ENCODE measurements at places on chromosomes 7 and 10.

DNA sequence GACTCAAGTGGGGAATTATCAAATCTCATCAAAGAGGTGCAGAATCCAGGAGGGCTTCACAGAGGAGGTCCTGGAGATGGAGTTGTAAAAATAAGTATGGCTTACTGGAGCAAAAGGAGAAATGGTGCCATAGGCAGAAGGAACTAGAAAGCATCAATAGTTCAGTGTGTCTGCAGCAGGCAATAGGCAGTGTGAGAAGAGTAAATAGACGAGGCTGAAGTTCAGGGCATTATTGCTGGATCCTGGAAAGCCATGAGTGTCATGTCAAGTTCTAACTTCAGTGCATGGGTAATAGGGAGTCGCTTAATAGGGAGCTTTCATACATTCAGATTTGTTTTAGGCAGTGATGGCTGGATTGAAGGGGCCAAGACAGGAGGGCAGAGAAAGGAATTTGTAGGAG lies 39.3 kb downstream of the CYP26A1 start:
- DNase-seq = no peak

GRCh38 chr7:47584536-47584895 lies 2.6 kb upstream of the TNS3 start:
- DNase-seq = no peak

DNA sequence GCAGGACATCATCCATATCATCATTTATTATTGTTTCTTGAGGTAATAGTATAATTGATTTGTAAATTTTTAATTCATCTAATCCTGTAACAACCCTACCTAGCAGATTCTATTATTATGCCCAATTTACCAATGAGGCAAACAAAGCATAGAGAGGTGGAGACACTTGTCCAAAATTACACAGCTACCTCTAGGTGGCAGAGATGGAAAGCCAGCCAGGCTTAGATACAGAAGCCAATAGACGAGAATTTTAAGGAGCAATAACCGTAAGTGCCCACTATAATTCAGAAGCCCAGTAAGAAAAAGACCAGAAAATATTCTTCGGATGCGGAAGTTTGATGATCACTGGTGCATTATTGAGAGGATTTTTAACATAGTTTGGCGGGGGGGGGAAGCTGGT lies 54.0 kb downstream of the ANK3 start:
- DNase-seq = no peak

DNA sequence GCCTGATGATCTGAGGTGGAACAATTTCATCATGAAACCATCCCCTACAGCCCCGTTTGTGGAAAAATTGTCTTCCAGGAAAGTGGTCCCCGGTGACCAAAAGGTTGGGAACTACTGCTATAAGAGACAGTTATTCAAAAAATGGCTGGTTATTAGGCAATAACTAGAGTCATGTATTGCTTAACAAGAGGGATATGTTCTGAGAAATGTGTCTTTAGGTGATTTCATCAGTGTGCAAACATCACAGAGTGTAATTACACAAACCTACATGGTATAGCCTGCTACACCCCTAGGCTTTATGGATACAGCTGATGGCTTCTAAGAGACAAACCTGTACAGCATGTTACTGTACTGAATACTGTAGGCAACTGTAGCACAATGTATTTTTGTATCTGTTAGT lies 71.3 kb upstream of the CSTF2T start:
- DNase-seq = peak; percentile 30

DNA sequence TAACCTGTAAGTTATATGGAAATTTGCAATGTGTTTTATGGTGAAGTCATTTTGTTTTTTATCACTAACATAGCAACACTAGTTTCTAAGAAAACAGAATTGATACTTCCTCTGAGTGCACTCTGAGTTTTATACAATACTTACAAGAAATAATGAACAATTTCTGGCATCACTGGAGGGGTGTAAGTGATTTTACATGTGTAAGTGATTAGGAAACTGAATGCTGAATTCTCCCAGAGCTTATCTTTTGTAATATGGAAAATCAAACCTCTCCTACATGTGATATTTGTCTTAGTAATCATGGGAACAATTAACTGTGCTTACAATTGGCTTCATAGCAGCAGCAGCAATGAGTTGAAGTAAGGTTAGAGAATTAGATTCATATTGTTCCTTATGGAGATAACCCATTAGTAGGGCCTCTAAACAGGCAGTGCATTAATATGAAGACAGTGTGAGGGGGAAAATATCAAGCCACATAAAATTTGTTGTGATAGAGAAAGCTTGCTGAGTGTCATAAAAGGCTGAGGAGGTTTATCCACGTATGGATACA lies 37.4 kb downstream of the SEMA3C start:
- DNase-seq = no peak

DNA sequence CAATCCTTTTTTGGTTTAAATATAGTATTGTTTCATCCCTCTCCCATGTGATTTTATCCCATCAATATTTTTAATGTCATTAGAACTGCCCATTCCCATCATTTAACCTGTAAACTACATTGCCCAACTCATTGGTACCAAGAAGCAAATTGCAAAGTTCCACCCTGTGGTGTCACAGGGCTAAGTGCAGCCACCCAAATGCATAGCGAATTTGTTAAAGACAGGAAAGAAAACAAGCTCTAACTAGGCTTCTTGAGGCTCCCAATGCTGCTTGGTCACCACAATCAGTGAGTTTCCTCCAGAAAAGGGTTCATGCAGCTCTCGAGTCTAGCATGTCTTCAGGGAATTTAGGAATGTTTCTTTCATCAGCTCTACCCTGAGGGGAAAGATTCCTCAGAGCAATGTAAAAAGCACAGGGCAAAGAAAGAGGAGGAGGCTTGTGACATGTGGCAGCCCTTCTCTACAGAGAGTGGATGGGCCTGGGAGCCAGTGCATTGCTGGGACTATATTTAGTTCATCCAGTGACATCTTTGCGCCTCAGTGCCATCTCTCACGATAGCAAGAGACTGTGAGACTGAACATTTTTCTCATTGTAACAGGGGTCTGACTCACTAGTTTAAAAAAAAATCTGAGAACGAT lies 58.1 kb downstream of the CAV1 start:
- peak; percentile 70 for DNase-seq

DNA sequence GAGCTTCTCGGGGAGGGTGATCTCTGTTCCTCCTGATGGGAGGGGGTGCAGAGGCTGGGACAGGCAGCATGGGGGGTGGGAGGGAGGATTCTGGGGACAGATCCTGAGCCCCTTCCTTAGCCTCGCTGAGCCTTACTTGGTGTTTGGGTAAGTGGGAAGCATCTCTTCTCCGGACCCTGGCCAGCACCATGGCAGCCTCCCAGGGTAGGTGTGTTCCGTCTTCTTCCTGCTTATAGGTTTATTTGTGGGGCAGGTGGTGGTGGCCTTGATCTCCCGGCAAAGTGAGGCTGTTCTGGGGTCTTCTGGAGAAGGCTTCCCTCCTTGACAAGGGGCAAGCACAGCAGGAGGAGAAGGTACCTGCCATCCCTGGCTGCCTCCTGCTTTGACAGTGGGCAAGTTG lies 226.9 kb downstream of the GLRX3 start:
- no peak for DNase-seq

GRCh38 chr7:15937571-15937970 lies 251.1 kb upstream of the MEOX2 start:
- no peak for DNase-seq

DNA sequence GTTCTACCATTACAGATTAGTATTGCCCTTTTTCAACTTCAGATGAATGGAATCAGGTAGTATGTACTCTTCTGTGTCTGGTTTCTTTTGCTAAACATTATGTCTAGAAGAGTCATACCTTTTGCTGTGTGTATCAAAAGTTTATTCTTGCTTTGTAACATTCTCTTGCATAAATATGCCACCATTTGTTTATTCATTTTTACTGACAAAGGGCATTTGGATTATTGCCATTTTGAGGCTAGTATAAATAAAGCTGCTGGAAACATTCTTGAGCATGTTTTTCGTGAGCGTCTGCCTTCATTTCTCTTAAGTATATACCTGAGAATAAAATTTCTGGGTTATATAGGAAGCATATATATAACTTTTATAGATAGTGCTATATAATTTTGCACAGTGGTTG lies 121.7 kb upstream of the CSTF2T start:
- no peak for DNase-seq

GRCh38 chr7:51789489-51789888 lies 472.9 kb upstream of the COBL start:
- no peak for DNase-seq

DNA sequence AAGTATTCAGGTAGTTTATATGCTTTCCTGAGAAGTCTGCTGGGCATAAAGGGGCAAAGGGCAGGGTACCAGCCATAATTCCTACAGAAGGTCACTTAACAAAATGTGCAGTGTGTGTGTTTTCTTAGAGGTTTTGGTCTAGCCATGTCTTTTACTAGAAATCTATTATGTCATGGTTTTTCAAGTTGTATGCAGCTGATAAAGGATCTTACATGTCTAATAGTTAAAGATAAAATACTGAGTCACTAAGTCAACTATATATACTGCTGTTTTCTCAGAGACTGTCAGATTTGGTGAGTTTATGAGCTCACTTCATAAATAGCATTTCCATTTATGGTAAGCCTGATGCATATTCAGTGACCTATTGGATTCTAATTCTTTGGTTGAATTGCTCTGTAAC lies 7.7 kb downstream of the CASP2 start:
- DNase-seq = peak; percentile 35

- no peak for DNase-seq
Observed at GRCh38 chr10:11180228-11180627, 162.6 kb downstream of the CELF2 start.

GRCh38 chr10:122164023-122164601 lies 107.0 kb upstream of the BTBD16 start:
- DNase-seq = no peak

DNA sequence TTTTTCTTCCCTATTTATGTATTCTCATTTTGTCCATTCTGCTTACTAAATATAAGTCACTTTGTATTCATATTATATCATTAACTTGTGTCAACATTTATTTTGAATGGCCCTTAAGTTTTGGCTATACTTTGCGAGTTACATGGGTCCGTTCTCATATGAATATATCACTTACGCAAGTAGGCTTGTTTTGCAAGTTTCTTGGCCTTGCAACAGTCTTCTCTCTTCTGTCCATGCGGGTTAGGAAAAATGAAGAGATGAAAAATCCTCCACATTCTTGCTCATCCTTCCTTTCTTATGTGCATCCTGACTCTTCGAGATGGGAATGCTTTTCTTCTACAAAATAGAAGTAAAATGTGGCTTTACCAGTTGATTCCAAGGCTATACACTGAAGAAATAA lies 82.8 kb downstream of the GPR158 start:
- DNase-seq = no peak

GRCh38 chr10:114403541-114404161 lies 651 bp downstream of the AFAP1L2 start:
- no peak for DNase-seq

GRCh38 chr10:90779548-90779947 lies 78.3 kb downstream of the HTR7 start:
- DNase-seq = no peak

DNA sequence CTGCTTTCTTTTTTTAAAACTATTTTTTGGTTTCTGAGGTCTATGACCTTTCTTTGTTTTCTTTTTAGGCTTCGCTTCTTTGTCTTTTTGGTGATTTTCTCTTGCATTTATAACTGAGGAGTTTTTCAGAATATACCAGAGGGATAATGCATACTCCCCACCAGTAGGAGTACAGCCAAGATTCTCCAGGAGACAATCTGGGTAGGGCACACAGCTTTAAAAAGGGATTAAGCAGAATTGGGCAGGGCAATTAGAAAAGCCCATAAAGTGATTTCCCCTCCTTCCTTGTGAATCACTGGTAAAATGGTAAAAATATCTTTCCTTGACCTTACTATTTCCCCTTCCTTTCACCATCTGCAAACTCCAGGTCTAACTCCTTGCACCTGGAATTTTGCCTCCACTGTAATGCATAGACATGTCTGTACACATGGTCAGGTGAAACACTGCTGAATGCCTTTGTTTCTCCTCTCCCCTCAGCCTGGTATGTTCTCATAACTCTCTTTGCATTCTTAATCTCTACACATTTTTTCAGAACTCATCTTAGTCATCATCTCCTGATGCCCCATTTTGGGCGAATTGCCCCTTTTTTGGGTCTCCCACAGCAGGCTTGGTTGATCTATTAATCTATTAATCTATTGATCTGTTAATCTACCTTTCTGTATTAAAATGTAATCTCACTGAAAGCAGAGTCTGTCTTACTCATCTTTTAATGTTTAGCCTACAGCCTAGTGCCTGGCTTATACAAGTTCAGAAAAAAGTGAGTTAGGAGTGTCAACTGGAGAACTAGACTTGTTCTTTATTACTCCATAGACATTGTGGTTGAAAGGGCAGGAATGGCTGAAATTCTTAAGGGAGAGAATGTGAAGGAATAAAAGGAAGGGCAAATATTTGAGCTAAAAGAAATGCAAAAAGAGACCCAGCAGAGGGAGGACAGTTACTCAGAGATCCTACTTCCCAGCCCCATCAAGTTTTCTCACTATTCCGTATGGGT lies 64.6 kb downstream of the MDFIC start:
- no peak for DNase-seq

DNA sequence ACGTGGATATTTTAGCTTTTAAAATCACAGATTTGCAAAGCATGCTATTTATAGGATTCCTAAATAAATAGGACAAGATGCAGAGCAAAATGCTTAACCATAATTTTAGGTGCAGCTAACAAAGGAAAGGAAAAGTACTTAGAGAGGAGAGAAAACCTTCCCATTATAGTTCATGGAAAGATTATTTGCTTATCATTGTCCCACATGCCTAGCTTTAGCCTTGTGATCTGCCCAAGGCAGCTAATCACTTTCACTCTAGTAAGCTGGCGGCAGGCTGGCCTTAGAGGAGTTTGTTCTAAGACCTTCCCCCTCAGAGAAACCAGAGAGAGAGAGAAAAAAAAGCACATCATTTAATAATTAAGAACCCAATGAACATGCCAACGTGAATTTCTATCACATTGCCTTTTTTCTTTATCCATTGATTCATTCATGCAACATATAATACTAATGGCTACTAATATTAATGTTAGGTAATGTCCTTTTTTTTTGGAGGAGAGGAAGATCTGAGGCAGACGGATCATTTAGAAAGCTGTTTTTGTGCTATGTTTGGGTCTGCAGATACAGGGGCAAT lies 274.6 kb downstream of the ARL4A start:
- DNase-seq = no peak

- DNase-seq = no peak
Observed at GRCh38 chr7:133050200-133050995, 31.5 kb downstream of the CHCHD3 start.

DNA sequence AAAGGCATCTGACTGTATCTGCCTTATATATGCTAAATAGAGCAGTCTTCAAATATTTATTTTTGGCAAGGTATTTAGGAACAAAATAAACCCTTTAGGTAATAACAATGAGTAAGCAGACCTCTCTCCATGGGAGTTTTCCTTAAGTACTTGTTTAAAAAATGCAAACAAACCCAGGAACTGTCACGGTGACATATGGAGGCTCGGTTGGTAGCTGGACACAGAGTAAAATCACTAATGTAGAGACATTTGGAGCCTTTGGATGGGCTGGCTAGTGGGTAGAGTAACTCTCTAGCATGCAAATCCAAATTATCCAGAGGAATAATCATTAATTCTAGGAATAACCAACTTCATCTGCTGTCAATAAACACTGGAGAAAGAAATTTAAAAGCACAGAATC lies 71.6 kb upstream of the LAMB4 start:
- DNase-seq = no peak

All from fibroblast of skin of left biceps (primary cell).